ENCODE measurements at places on chromosomes 2 and 18.

GRCh38 chr2:95057535-95058370, 32.2 kb downstream of the MAL start:
- no peak for DNase-seq

GRCh38 chr18:33074125-33074524, 301.3 kb upstream of the KLHL14 start:
- no peak for DNase-seq

DNA sequence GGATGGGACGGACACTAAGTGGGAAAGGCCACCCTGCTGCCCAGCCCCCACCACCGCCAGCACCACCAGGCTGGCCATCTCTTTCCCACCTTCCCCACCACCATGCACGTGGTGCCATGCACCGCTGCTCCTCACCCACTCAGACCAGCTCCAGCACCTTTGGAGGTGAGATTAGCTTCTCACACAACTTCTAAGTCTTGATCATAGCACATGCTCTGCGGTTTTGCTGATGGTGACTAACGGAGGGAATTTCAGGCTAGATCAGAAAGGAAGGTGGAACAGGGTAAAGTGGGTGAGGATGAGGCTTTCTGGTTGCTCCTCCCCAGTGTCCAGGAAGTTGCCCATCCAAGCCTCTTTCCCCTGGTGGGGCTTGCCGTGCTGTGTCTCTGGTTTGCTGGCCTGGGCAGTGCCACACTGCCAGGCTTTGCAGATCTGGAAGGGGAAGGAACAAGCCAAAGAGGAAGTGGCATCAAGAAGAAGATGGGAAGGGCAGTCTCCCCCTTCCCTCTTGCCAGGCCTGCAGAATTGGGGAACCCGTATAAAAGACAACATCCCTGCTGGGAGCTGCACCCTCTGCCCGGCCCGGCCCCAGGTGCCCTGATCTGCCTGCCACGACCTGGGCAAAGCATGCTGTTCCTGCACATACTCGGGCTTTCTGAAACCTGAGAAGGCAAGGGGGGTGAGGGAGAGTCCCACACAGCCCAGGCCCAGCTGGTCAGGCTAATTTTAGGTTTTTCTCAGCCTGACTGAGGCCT, 44.3 kb upstream of the CAB39 start:
- DNase-seq = no peak

DNA sequence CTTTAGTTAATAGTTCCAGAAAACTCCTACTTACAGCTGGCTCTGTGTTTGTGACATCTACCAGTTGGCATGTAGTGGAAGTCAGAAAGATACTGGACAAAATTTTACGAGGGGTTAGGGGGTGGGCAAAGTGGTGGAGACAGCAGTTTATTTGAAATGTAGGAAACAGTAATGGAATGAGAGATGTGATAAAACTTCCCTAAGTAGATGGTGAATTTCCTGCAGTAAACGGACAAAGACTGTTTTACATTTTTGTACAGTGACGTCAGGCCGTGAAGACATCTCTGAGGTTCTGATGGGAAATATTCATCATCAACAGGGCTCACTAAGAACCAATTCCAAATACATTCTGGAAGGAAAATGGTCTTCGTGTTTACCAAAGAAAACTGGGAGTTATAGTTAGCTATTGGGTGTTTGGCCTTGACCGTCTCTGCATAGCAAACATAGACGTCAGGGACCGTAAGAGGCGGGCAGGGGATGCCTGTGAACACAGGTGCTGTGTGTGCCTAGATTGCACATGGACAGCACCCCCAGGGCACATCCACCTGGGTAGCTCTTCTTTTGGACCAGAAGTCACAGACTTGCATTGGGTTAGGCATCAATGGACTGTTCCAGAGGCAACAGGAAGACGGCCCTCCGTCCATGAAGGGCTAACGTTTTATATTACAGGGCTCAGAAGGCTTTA, 131.5 kb downstream of the ZNF516 start:
- no peak for DNase-seq

- no peak for DNase-seq
Observed at GRCh38 chr2:98803405-98804264, 72.7 kb upstream of the MGAT4A start.

DNA sequence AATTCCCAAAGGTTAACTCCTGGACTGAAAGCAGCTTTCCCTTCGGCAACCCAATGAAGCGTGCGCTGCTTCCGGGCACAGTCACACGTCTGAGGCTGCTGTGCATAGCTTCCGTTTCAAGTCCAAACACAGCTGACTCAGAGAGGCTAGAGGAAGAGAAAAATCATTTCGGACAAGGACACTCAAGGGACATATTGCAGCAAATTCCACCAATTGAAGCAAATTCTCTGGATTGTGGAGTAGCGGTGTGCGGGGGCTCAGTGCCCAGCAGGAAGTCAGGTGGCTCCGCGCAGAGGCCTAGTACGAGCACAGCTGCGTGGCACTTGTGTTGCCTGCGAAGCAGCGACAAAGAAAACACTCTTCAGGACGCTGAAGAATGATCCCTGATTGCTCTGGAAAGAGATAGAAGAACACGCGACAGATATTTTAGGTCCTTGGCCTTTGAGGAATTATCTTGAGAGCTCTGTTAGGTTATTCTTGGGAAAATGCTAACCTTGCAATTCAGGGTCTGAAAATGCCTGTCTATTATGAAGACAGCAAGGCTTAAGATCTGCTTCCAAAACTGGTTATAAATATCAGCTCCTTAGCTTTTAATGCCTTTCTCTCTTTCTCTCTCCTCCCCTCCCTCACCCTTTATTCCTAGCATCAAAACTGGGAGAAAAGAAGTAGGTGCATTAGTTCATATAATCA, 352.6 kb upstream of the DLGAP1 start:
- DNase-seq = no peak

DNA sequence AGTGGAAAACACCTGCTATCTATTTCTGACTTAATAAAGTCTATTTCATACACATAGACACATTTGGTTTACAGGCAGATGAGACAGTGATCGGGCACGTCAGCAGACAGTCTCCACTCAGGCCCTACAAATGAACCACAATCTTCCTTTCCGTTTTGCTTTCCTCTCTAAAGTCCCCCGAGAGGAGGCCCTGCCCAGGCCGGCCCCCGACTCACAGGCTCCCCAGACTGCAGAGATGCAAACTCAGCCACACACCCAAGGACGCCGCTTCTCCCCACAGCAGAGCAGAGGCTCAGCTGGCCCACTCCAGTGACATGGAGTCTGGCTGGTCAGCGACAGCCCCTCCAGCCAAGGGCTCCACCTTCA, 9.3 kb upstream of the MTERF4 start:
- DNase-seq = no peak

GRCh38 chr2:19187323-19188020, 171.0 kb downstream of the OSR1 start:
- DNase-seq = no peak

DNA sequence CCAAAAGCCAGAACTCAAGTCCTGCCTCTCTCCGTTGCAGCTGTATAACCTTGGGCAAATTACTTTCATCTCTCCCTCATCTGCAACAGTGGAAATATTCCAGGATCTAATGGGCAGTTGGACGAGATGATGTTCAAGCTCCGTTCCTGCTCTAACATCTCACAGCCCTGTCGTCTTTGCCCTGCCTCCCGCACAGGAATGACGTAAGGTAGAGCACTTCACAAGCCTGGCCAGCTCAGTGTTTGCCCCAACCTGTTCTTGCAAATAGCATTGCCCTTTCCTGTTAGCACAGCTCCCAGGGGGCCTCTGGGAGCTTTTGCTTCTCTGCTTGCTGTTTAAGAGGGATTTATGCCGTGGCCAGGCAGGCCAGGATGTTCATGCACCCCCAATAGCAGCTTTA, 107.9 kb downstream of the KLHL29 start:
- no peak for DNase-seq

DNA sequence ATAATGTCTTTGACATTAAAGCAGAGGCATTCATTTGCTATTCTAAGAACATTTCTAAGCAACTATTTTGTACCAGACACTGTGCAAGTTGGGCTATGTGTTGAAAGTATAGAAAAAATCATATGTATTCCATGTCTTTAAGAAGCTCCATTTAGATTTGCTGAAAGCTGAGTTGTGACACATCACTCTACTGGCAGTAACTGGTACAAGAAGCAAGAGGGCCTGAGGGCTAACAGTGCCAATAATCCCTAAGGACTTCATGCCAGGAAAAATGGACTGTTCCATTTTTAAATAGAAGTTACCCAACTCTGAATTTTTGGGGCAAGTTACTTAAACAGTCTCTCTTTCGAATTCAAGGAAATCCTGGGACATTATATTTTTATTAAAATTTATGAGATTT, 178.7 kb downstream of the SRBD1 start:
- no peak for DNase-seq

DNA sequence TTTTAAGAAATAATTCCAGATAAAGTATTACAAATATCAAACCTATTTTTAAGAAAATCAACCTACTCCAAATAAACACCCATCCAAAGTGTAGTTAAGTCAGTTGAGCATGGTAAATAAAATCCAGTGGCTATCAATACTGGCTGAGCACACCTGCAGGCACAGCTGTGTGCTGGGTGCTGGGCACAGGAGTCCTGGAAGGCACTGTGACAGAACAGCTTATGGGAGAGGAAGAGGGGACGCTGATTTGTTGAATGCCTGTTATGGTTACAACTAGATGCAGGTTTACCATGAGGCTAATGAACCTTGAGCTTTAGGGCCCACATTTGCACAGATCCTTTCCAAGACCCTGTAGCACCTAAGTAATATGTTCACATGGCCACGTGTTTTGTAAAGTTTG, 202.7 kb downstream of the MTX2 start:
- DNase-seq = no peak

- no peak for DNase-seq
Observed at GRCh38 chr2:119015845-119016244, 73.9 kb downstream of the MARCO start.

DNA sequence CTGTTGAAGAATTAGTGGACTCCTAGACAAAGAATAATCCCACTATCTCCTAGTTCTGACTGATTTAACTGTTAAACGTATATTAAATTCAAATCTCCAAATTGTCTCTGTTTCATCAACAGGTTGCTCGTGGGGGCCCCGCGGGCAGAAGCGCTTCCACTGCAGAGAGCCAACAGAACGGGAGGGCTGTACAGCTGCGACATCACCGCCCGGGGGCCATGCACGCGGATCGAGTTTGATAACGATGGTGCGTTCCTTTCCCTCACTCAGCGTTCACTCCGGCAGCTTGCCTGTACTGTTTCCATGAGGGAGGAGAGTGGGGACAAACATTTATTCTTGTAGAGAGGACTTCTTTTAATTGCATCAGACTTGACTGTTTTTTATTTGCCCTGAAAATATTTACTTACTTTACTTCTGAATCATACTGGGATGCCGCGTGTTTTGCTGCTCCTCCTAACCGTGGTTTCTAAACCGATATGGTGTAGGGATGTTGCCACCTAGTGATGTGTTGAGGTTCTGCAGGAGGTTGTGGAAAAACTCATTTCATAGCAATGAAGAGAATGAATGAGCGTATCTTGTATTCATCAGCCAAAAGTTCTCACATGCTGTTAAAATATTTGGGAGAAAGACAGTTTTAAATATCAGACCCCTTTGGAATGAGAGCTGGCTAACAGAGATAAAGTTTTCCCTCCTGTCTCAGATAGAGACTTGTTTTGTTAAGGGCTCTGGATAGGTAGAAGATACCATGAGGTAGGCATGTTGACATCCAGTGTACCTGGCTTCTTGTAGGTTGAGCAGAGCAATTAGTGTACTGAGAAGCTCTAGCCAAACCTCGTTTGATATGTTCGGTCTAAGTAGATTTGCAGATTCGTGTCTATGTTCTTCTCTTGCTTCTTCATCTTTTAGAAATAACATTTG, 38.3 kb downstream of the ITGA6 start:
- peak; percentile 48 for DNase-seq

DNA sequence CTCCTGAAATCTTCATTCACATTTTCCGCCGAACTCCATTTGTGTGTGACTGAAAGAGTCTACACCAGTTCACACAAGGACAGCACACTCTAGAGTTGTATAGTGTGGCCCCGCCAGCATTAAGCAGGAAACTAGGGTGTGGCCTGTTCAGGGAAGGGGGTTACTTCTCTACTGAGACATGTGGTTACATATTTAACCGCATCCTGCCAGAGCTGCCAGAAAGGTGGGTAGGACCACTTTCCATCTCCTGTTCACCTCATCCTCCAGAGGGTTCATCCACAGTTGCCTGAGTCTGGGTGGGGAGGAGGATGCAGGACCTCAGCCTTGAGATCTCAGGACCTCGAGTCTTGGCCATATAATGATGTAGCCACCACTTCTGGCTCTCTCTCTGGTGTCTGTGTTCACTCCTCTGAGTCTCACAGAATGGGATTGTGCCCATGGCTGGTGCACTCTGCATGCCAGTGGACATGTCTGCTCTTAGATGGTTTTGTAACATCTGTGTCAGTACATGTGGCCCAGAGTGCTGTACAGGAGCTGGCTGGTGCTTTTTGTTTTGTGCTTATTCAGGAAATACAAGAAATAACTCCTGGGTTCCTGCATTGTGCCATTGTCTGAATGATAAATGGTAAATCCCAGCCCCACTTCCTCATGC, 7.7 kb upstream of the SP140L start:
- no peak for DNase-seq

DNA sequence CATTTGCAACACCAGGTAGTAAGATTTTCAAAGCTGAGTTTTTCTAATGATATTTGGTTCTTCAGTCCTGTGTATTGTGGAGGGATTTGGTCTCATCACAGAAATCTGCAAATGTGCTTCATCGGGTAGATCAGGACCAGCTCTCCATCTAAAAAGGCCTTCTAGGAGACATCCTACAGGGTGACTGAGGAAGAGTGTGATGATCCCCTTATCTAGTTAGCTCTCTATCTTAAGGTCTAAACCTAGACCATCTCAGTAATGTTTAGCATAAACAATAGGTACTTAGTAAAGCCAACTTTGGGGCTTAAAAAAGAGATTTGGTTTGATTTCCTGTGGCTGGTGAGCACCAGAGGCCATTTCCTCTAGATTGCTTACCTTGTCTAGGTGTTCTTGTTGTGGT, 145.2 kb downstream of the PRPF40A start:
- DNase-seq = peak; percentile 67

- DNase-seq = no peak
Observed at GRCh38 chr2:105592288-105592687, 152.4 kb upstream of the NCK2 start.

DNA sequence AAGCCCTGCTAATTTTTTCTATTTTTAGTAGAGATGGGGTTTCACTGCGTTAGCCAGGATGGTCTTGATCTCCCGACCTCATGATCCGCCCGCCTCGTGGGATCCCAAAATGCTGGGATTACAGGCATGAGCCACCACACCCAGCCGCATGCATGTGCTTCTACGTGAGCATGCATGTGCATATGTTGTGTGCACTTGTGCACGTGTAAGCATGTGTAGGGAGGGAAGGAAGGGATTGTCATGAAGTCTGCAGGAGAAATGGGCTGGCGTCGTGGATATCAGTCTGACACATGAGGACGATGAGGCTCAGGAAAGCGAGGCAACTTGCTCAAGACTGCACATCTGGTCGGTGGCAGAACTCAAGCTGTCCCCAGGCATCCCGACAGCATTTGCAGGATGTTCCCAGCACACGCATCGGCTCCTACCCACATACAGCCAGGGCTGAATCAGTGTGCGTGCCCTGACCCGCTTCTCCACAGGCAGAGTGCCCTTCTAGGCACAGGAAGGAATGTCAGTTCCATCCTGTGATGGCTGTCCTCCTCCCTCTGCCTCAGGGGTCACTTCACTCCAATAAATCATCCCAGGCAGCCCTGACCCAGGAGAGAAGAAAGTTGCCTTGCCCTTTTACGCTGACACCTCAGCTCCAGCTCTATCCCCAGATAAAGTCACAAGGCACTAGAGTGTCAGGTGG, 49.9 kb upstream of the SLC14A2 start:
- no peak for DNase-seq

GRCh38 chr2:197198890-197199289, 111.7 kb downstream of the ANKRD44 start:
- no peak for DNase-seq
